Iris pigment epithelial cell (primary cell): ENCODE measurements at places on chromosomes 2 and 18.
A peak's percentile ranks its signal among the peaks of the same experiment; 100 is the strongest.

- no peak for DNase-seq
Observed at GRCh38 chr2:224030786-224031185, 8.3 kb downstream of the SERPINE2 start.

DNA sequence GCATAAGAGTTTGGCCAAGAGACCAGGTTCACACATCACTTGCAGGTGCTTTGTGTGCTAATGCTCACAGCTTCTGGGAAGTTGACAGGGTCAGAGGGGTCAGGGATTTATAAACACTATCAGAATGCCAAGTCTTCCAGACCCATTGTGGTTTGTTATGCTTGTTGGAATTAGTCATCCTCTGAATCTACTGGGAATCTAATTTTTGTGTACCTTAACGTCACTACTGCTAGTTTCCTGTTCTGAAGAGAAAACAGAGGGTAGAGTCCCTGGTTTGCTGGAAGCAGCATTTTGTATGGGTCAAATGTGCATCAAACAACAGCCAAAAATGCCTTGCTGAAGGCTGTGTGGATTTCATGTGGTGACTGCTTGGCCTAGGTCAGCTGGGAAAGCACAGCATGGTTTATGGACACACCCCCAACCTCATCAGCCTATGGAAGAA lies 33.3 kb downstream of the ANTXR1 start:
- peak; percentile 95 for DNase-seq

DNA sequence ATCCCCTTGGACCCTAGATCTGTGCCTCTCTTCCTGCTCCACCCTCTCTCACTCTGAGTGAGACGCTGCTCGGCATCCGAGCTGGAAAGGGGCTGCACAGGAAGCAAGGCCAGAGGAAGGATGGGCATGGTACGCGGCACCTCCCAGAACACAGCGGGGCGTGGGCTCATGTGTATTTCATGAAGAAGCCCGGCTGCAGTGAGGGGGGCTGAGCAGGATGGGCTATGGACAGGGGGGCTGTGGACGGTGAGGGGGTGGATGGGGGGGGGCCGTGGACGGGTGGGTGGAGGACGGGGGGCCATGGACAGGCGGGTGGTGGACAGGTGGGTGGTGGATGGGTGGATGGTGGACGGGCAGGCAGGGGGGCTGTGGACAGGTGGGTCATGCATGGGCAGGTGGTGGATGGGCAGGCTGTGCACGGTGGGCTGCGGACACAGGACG lies 28.5 kb downstream of the SLC66A2 start:
- no peak for DNase-seq

GRCh38 chr2:218870984-218871344 lies 9.7 kb upstream of the WNT10A start:
- no peak for DNase-seq

DNA sequence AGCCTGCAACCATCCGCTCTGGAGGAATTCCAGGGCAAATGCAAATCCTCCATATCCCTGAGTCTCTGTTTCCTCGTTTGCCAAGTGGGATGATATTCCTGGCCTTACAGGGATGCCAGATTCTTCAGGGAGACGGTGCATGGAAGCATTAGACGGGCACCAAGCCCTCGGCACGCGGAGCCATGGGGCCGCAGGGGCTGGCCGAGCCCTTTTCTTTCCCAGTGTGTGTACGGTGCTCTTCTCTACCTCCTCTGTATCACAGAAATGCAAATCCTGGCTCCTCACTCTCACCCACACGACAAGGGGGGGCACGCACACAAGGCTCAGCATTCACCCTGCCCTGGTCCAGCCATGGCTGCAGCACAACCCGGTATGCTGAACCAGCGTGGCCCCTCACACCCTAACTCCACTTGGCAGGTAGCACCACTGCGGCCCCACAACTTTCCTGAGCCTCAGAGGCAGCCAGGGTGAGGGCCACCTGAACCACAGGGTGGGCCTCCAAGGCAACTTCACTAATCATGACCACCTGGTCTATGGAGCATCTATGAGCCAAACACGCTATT lies 64.1 kb upstream of the SALL3 start:
- DNase-seq, result no peak

GRCh38 chr18:62730941-62731340 lies 15.6 kb downstream of the PHLPP1 start:
- DNase-seq, result no peak

DNA sequence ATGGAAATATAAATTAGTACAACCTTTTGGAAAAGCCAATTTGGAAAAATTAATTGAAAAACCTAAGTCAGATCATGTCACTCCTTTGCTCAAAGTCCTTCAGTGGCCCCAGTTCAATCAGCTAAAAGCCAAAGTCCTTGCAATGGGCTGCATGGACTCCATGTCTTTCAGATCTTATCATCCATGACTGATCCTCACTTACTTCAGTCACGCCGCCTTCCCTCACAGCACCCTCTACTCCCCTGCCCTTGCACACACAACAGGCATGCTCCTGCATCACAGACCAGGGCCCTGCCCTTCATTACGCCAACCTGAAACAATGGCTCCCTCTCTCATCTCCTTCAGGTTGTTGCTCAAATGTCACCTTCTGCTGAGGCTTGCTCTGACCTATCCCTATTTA lies 15.6 kb downstream of the KANSL3 start:
- DNase-seq, result no peak

- DNase-seq, result no peak
Observed at GRCh38 chr2:86610871-86611270, 12.8 kb downstream of the RNF103 start.

- DNase-seq, result peak; percentile 100
Observed at GRCh38 chr2:223465793-223466192, 136.4 kb downstream of the SCG2 start.

- DNase-seq, result no peak
Observed at GRCh38 chr2:60007671-60008070, 545.8 kb downstream of the BCL11A start.

DNA sequence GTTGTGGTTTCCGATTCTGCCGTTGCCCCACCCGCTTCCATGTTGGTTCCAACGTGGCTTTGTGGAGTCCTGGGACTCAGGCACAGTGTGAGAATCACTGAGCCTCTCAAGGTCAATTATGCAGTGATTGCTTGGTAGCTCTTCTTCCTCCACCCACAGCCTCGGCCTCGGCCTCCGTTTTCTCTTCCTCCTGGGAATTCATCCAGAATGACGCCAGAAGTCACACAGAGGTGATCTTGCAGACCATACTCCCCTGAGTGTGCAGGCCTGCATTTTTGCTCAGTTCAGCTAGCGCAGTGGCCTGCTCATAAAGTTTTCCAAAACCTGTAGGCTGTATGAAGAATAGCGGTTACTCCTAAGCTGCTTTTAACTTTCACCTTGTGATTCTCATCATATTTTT lies 273.3 kb downstream of the GBX2 start:
- DNase-seq, result peak; percentile 4

- DNase-seq, result peak; percentile 35
Observed at GRCh38 chr2:71798266-71799012, 345.1 kb downstream of the DYSF start.

GRCh38 chr18:44245019-44245418 lies 435.7 kb upstream of the SETBP1 start:
- DNase-seq, result no peak

DNA sequence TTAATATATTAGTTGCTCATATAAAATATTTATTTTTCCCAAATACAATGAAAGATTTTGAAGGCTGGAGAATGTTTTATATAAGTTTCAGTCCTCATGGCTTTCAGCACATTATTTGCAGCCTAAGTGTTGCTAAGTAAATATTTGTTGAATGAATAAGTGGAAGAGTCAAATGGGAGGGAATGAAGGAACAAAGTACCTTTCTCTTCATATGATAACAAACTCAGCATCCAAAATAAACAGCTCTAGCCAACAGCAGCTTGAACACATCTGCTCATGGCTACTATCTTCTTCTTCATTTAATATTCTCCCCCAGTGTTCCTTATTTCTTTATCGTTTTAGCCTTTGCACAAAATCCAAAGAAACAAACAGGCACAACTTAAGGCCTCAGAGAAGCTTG lies 385.2 kb upstream of the PIK3C3 start:
- DNase-seq, result no peak

DNA sequence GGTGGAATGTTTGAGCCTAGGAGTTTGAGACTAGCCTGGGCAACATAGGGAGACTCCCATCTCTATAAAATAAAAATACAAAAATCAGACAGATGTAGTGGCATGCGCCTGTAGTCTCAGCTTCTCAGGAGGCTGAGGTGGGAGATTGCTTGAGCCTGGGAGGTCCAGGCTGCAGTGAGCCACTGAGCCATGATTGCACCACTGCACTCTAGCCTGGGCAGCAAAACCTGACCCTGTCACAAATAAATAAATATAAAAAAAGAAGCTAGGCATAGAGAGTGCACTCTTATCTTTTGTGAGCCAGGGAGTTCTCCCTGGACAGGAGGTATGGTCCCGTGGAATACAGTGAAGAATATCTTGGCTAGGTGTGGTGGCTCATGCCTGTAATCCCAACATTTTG lies 11.0 kb upstream of the KYNU start:
- DNase-seq, result no peak

DNA sequence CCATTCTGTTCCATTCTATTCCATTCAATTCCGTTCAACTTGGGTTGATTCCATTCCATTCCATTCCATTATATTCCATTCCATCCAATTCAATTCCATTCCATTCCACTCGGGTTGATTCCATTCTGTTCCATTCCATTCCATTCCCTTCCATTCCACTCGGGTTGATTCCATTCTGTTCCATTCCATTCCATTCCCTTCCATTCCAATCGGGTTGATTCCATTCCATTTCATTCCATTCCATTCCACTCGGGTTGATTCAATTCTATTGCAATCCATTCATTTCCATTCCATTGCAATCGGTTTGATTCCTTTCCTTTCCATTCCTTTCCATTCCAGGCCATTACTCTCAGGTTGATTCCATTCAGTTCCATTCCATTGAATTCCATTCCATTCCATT lies 1138.4 kb downstream of the RPIA start:
- no peak for DNase-seq

DNA sequence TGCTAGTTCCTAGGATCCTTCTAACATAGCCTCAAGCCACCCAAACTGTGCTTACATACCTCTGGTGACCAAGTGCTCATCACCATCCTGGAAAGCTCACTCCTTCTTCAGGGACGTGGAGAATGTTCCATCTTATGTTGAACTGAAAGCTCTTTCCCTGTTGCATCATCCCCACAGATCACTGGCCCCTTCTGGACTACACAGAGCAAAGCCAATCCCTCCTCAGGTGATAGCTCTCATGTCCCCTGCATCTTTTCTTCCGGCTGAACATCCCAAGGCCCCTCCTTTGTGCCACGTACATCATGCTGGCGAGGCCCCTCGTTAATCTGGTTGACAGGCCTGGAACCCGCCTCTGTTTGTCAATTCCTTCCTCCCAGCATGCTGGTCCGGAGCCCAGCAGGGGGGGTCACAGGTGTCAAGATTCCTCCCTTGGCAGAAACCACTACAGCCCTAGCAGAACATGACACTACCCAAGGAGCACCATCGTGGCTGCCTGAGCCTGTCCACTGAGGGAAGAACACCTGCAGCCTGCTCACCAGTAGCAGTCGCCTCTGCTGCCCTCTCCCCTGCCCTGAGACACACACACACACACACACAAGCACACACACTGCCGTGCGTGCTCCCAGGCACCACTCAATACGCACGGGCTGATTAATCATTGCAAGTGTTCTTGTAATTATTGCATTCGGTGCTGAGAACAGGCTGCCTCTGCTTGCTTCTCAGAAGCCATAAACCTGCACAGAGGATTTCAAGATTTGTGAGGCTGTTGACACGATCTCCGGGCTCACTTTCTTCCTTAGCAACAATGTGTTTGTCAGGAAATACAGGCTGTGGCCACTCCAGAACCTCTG lies 6.3 kb upstream of the KCNK3 start:
- DNase-seq, result no peak

- no peak for DNase-seq
Observed at GRCh38 chr2:16260041-16260830, 319.9 kb downstream of the MYCN start.

- DNase-seq, result peak; percentile 16
Observed at GRCh38 chr2:54204476-54204875, 51.6 kb downstream of the TSPYL6 start.

- peak; percentile 71 for DNase-seq
Observed at GRCh38 chr2:225177098-225177497, 134.8 kb upstream of the DOCK10 start.

DNA sequence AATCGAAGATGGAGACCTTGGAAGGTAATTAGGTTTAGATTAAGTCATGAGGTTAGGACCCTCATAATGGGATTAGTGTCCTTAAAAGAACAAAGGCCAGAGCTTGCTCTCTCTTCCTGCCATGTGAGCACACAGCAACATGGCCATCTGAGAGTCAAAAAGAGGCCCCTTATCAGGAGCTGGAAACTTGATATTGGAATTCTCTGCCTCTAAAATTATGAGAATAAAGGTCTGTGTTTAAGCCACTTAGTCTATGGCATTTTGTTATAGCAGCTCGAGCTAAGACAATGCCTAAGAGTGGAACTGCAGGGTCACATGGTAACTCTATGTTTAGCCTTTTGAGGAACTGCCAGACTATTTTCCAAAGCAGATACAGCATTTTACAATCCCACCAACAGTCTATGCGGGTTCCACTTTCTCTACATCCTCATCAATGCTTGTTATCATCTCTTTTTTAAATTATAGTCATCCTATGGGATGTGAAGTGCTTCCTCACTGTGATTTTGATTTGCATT lies 42.4 kb downstream of the THADA start:
- no peak for DNase-seq
